ENCODE measurements at places on chromosomes 13 and 19.

DNA sequence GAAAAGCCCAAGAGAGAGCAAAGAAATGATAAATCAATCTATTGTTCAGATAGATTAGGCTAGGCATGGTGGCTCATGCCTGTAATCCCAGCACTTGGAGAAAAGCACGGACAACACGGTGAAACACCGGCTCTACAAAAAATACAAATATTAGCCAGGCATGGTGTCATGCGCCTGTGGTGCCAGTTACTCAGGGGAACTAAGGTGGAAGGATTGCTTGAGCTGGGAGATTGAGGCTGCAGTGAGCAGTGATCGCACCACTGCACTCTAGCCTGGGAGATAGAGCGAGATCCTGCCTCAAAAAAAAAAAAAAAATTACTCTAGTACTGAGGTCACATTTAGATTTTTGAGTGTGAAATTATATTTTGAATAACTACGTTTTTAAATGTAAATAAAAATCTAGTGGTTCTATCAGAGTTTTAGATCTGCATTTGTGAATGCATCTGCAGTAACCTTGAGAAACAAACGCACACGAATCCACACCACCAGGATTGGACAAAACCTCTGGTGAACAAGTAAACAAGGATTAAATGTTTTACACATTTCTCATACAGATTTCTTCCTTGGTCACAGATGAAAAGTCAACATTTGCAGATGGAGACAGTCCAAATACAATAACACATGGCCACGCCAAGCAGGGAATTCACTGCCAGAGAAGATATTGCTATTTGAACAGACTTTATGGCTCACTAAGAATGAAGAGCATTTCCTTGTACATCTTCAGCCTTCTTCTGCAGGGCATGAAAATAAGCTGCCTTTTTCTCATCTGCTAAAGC is 917.6 kb downstream of the PCDH9 start:
- DNase-seq, result no peak

GRCh38 chr13:29131881-29132668 is 311.9 kb downstream of the MTUS2 start:
- DNase-seq, result no peak

DNA sequence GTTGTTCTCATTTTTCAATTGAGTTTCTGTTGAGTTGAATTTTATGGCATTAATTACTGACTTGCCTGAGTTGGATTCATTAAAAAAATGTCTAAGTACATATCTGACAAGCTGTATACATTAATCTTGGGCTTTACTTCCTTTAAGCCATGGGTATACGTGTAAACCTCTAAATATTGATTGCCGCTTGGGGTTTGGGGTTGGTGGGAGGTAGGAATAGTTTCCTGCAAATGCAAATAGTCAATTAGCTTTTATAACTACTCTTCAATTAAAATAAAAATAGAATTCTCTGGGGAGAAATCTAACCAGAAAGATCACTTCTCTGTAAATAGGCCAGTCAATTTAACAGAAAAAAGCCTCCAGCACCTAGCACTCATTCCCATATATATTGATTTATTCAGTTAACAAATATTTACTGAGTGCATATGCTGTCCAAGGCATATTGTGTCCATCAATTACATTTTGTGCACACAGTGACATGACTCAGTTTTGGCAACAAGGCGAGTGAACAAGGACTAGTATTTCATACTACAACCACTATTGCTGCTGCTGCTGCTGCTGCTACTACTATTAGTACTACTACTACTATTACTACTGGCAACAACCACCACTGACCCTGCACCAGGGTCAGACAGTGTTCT is 306.8 kb downstream of the RFC3 start:
- DNase-seq, result no peak

GRCh38 chr19:12261554-12261953 is 33.1 kb downstream of the ZNF44 start:
- no peak for DNase-seq

DNA sequence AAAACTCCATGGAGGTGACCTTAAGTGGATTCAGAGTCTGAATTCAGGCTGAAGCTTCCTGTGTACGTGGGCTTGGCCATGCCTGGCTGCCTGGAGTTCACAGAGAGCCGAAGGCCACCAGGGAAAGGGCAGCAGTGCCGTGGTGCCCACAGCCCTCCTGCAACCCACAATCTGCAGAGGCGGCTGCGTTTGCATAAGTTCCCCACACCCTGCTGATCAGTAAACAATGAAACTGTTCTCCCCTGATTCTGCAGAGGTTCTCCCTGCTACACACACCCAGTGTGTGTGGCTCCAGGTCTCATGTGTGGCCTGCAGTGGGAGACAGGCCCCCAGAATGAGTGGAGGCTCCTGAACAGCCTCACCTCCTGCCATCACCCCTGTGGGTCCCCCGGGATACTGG is 126.9 kb upstream of the SLC7A1 start:
- no peak for DNase-seq

DNA sequence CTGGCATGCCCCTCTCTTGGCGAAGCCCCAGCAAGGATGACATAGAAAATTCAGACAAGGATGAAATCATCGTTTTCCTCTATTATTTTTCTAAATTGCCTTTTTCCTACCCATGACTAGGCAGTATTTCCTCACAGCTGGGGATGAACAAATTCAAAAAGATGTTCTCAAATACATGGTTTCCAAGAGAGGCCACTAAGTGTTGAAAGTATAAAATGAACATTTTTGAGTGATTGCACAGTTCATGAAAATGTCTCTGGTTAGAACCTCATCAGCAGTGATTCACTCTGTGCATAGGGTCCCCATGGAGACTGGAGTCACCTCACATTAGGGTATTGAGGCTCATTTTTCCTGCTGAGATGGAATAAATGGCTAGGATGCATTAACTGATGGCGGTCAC is 373.7 kb downstream of the DNAJC15 start:
- DNase-seq, result no peak

Data from GM18507 (cell line).